NCI-H1436 treated with DMSO at 0.1 percent for 48 hours (cell line): ENCODE measurements at places on chromosomes 4 and X.
A peak's percentile ranks its signal among the peaks of the same experiment; 100 is the strongest.

- DNase-seq: peak; percentile 1
Observed at GRCh38 chr4:48275247-48275646, 5.6 kb upstream of the TEC start.

DNA sequence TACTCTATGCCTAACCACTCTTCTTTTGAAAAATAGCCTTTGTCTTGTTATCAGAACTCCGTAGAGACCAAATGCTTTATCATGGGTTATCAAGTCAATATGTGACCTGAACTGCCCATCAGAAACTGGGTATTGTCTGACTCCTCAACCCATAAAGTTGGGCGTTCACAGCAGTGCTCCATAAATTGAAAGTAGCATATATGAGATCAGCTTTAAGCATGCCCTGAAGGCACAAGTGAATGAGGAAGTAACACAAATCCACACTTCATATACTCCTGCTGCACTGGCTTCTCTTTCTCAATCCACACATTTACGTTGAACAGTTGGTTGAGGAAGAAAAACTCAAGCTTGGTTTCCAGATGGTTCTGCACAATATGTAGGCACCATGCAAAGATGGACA is 1106.0 kb downstream of the STIM2 start:
- no peak for DNase-seq

DNA sequence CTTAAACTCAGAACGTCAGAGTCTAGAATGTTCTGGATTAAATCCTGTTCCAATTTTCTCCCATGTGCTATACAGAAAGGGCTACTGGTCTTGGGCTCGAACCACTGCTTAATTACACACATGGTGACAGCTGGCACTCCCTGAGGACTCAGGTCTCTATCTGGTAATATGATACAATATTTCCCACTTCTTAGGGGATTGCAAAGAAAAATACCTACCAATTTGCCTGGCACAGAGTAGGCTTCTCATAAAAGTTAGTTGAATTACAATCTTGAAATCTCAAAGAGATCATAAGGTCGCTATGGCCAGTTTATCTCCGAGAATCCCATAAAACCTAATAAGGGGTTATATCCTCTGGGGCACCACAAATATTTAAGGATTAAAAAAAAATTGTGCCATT is 8.6 kb downstream of the GPM6B start:
- no peak for DNase-seq

DNA sequence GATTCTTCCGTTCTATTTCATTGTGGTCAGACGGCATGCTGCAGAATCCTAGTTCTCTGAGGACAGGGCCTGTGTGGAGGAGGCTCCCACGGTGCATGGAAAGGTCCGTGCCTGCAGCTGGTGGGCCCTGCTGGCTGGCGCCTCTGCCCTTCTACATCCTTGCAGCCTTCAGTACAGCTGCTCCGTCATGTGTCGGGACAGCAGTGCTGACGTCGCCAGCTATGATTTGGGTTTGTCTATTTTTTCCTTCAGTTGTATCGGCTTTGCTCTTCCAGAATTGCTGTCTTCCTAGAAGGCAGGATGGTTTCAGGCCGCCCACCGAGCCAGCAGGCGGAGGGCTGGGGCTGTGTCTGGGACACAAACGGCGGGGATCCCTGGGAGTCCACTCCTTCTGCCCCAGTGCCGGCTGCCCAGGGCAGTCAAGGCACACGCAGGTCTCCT is 32.1 kb upstream of the CPLX1 start:
- DNase-seq: no peak

- peak; percentile 9 for DNase-seq
Observed at GRCh38 chr4:37903901-37904300, 13.0 kb downstream of the TBC1D1 start.

- DNase-seq: no peak
Observed at GRCh38 chr4:159358226-159358625, 255.3 kb downstream of the RAPGEF2 start.

DNA sequence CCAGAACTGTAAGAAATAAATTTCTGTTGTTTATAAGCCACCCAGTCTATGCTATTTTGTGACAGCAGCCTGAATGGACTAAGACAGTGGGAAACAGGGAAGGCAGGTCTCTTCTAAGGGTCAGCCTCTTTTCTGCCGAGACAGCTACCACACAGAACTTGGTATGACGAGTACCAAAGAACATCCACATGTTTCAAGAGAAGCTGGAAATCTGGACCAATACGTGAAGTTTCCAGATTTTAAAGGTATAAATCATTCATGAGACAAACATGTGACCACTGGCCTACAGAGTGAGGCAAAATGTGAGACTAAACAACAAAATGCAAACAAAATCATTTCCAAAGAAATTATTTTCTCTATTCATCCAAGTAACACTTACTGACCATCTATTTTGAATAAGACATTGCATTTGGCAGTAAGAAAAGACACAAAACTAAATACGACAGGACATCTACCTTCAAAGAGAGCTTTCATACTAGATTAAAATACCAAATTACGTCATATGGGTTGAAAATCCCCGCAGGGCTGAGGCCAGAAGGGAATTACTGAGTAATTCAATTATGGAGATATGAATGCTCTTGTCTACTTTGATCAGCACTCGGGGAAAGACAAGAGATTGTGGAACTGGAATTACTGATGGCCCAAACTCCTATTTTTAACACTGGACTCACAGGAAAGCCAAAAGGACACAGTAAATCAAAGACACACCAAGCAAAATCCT is 7.2 kb downstream of the SCARB2 start:
- no peak for DNase-seq

DNA sequence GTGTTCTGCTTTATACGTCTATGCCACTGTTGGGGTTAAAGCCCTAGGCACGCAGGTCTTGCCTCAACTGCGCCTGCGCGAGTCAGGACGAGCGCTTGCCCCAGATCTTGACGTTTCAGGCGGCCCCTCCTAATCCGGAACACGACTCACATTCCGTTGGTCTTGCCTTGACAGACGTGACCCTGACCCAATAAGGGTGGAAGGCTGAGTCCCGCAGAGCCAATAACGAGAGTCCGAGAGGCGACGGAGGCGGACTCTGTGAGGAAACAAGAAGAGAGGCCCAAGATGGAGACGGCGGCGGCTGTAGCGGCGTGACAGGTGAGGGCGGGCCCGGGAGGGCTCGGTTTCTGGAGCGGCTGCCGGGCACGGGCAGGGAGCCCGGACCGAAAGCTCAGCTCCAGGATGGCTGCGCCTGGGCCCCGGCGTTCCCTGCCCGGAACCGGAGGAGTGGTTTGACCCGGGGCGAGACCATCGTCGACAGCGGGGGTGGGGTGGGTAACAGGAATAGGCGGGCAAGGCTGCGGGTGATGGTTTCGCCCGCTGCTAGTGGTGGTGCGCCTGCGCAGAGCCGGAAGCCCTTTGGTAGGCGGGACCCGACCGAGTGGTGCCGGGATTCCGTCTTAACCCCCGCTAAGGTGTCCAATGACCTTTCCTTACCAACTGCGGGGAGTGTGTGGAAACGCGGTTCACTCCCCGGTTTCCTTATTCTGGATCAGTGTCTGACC is at the start of gene ARAF:
ARAF (plus strand) TSS at position 272 of the 725 bp plus-strand sequence. CDS start 1,763 bp downstream, outside the sequence.
- peak; percentile 86 for DNase-seq

GRCh38 chrX:130108647-130109428 is 1.5 kb downstream of the ELF4 start:
- no peak for DNase-seq

DNA sequence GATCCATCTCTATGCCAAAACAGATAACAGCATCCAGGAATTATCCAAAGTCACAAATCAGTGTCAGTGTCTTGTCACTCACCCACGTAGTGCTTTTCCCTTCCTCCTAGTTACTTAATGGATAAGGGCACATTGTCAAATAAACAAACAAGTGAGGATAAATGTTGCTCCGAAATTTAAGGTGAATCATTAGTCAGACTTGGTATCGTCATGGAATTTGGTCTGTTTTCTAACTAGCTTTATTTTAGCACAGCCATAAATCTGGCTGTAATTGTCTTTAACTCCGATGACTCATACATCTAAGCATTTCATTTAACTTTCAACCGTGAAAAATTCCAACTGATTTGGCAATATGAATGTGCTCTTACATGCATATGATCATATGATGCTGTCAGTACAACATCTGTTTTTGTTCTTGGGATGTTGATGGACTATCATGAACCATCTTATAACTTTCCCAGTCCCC is 83.3 kb downstream of the SNCA start:
- DNase-seq: no peak

DNA sequence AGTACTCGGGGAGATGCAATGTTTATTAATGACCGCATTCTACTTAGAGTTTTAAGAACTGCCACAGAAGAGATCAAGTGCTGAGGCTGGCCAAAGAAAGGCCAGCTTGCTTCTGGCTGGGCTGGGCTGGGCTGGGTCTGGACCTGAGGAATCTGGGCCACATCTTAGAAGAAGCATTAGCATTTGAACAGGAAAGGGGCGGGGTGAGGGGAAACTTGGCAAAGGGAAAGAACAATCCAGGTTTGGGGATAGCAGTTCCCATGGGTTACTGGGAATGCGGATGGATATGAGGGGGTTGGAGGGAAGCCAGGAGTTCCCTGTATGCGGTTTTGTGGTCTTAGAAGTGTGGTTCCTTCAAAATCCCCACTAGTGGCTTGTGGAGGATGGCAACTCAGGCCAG is 83.3 kb downstream of the CLDN34 start:
- no peak for DNase-seq

- DNase-seq: no peak
Observed at GRCh38 chrX:15909605-15910004, 55.0 kb upstream of the AP1S2 start.

- no peak for DNase-seq
Observed at GRCh38 chr4:648579-649292, 23.4 kb downstream of the PDE6B start.

DNA sequence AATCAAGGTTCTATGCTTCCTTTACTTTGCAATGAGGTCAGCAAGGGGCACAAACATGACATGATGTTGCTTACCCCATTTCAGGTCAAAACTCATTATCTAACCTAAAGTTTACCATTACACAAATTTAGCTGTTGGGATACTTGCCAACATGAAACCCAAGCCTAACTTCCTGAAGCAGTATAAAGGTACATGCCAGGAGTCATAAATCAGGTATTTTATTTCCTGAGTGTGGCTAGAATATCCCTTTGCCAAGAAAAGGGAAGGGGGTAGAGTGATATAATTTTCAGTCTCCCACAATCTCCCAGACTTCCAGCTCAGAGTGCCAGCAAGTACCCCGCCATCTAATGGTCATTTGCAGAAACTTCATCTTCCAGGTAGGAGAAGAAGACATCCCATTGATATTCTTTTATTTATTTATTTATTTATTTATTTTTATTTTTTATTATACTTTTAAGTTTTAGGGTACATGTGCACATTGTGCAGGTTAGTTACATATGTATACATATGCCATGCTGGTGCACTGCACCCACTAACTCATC is 136.6 kb downstream of the NEXMIF start:
- no peak for DNase-seq

GRCh38 chr4:75038376-75038775 is 105.5 kb downstream of the PARM1 start:
- no peak for DNase-seq

DNA sequence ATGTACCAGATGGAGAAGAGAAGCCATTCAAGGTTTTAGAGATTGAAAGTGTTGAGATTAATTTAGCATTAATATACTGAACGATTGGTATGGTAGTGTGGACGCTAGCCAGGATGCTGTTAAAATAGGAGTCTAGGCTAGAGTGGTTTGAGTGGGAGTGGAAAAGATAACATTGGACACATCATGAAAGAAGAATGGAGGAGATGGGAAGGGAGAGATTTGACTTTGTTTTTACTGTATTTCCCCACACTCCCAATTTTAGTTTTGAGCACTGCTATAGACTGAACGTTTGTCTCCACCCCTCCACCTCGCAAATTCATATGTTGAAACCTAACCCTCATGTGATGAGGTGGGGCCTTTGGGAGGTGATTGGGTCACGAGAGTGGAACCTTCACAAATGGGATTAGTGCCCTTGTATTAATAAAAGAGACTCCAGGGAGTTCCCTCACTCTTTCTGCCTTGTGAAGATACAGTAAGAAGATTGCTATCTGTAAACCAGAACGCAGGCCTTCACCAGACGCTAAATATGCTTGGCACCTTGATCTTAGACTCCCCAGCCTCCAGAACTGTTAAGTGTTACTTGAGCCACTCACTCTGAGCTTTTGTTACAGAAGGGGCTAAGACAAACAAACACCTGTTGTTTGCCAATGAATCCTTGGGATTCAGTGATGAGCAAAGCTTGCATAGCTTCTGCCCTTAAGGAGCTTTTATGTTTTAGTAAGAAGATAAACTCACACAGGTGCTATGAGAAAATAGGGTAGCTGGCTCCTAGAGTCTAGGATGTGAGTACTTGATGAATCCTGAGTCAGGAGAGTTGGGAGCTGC is 25.8 kb downstream of the USP9X start:
- DNase-seq: no peak

- no peak for DNase-seq
Observed at GRCh38 chr4:138239491-138239890, 2.7 kb downstream of the SLC7A11 start.

DNA sequence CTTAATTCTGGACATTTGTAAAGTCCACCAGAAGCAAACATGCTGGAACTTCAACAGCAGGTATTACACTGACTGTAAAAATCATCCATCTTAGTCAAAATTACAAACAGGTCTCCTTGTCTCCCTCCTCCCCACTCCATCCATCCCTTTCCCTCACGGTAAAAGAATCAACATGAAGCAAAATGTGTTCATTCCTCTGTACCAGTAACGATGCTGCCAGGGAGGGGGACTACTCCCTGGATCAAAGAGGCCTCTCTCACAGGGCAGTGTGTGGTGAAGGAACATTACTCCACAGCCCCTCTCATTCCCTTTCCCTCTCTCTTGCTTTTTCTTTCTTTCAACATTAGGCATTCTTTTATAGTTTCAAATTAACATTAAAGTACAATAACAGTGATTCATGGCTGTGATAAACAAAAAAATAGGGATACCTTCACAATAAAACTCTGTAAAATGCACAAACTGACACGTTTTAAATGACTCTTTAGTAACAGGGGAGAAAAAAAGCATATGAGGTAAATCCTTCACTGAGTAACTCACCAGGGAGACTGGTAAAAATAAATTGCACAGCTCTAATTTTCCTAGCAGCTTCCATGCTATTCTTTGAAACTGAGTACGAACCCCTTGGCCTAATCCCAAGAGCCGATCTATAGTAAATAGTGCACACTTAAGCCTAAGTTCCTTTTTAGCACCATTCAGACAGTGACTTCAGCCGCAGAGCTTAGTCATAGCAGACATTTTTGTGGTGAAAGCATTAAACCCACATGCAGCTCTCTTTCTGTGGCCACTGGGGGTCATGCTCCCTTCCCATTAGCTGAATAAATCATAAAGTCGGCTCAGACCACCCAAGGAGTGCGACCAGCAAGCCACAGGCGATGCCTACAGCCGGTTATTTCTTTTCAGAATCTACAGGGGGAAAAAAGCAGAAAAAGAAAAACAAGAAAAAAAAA is 215.6 kb upstream of the GYPA start:
- no peak for DNase-seq

GRCh38 chr4:81470456-81471297 is 1.0 kb downstream of the RASGEF1B start:
- DNase-seq: peak; percentile 37

- DNase-seq: no peak
Observed at GRCh38 chr4:54213761-54214160, 15.3 kb upstream of the PDGFRA start.

DNA sequence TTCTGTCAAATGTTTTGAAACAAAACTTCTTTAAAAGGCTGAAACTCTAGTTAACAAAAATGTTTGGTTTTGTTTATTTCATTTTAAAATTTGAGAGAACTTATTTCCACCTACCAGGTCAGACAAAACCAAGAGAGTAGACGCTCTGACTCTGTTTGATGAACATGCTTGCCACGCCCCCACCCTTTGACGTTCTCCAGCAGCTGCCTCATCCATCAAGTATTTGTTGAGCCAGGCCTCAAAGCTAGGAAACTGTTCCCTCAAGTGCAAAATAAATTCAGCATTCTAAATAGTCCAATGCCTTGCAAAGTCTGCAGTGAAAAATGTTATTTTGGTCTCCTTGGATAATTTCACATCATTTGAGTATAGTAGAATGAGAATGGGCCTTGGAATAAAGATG is 121.6 kb downstream of the GUCY2F start:
- no peak for DNase-seq
